ENCODE measurements at places on chromosomes 3 and 15.

DNA sequence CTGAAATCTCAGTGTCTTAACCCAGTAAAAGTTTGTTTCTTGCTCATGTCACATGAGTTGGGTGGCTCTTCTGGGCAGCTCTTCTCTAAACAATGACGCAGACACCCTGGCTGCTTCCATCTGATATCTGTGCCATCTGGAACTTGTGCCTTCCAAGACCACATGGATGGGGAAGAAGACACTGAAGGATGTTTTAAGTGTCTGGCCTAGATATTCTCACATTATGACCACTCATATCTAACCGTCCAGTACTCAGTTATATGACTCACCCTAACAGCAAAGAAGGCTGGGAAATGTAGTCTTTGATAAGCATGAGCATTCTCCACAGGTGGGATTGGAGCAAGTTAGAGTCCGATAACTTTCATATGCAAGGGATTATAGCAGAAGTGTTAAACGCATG lies 66.4 kb downstream of the RYR3 start:
- DNase-seq, result no peak

DNA sequence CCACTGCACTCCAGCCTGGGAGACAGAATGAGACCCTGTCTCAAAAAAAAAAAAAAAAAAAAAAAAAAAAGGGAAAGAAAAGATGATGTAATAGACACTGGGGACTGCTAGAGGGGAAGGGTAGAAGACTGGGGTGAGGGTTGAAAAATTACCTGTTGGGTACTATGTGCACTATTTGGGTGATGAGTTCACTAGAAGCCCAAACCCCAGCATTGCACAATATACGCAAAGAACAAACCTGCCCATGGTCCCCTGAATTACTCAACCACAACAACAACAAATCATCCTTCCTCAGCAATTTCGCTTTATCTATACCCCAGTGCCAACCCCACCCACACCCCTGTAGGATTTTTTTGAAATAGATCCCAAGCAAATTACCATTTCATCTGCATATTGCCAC lies 13.5 kb downstream of the NIPA1 start:
- no peak for DNase-seq

GRCh38 chr15:99522288-99522687 lies 43.5 kb upstream of the MEF2A start:
- no peak for DNase-seq

DNA sequence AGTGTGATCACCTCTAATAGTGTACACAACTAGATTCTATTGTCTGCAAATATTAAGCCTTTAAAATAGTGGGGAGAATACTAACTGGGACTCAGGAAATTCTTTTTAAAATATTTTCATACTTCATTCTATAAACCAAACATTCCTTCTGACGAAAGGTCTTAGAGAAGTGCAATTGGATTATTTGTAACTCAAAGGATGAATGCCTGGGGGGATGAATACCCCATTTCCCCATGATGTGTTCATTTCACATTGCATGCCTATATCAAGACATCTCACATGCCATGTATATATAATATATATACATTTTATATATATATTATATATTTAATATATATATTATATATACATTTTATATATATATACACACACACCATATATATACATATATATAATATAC lies 189.9 kb downstream of the VGLL3 start:
- DNase-seq, result no peak

DNA sequence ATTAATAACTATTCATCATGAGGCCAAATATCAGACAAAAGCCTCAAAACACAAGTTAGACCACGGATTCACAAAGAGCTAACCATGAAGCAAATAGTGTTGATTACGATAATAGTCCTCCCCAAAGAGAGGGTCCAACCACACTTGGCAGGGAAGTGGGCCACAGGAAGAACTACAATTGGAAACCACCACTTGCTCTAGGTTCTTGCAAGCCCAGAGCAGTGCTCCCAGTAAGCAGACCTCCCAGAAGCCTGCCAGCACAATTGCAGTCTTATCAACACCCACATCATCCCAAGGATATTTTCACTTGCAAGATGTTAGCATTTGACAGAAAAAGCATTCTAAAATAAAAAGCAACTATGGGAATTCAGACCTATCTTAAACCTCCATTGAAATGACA lies 11.3 kb downstream of the SETD2 start:
- no peak for DNase-seq

GRCh38 chr3:154540950-154541604 lies 111.1 kb upstream of the GPR149 start:
- DNase-seq, result no peak

DNA sequence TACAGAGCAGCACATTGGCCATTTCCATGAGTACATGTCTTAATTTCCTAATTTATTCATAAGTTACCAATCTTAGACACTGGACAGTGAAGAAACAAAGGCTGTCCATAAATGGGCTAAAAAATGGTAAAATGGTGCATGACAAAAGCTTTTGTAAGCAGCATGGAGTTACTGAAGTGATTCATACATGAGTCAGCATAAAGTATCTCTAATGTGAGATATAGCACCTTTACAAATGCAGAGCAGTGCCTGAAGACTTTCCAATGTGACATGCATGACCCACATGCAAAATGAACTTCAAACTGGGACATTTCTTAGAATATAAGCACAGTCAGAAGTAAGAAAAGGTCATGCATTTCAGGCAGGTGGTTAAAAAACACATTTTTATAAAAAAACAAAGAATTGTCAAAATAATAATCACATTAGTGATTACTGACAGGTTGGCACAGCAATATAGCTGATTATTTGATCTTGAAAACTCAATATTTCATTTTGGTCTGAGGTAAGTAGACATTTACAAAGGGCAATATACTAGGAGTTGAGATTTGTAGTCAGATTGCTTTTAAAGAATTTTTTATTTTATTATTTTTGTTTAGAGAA lies 299.3 kb downstream of the PLCL2 start:
- DNase-seq, result no peak

DNA sequence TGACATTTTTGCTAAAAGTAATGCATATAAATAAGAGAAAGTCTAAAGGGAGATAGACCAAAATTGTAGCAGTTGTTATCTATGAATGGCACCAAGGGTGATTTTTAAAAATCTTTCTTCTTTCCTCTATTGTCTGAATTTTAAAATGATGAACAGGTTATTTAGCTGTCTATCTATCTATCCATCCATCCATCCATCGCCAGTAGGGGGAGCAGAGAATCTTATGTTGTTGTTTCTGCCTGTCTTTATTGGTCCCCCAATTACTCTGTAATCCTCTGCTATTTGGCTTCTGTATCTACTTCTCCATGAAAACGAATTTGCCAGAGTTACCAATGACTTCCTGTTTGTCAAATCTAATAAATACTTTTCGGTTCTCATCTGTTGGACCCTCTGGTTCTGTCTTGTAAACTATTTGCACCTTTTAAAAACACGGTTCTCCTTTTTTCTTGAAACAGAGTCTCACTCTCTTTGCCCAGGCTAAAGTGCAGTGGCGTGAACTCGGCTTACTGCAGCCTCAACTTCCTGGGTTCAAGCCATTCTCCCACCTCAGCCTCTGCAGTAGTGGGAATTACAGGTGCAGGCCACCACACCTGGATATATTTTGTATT lies 86.0 kb downstream of the ECT2 start:
- DNase-seq, result no peak

DNA sequence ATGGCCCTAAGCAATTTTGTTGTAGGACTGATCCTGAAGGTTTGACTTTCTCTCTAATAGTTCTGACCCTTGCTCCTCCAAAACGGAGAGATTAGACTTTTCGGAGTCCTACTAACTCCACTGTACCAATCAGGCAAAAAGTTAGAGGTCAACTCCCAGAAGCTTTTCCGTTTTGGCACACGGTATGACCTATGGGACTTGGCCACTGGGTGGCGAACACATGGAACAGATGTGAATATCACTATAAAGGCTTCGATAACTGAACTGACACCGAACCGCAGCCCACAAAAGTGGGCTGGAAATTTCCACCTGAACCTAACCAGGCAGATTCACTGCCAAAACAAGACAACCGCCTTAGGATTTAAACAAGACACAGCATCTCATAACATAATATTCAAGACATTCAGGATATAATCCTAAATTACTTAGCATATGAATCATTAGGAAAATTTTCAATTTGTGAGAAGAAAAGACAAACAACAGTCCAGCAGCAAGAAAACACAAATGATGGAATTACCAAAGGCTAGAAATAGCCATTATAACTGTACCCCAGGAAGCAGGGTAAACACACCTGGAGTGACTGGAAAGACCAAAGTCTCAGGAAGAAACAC lies 12.2 kb upstream of the TM2D3 start:
- no peak for DNase-seq

DNA sequence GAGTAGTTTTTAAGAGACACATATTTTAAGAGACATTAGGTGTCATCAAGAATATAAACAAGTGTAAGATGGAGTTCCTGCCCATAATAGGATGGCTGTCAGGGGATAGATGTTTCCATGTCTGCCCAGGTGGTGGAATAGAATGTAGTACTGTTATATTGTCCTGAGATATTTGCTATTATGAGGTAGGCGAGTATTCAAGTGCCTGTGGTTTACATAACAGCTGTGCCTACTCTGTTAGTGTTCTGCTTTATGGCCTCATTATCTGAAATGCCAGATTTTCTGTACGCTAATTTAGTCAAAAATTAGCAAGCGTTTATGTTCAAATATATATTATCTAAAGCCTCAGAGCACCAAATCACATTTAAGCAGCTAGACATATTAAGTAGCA lies 360.2 kb upstream of the ROPN1 start:
- DNase-seq, result no peak

DNA sequence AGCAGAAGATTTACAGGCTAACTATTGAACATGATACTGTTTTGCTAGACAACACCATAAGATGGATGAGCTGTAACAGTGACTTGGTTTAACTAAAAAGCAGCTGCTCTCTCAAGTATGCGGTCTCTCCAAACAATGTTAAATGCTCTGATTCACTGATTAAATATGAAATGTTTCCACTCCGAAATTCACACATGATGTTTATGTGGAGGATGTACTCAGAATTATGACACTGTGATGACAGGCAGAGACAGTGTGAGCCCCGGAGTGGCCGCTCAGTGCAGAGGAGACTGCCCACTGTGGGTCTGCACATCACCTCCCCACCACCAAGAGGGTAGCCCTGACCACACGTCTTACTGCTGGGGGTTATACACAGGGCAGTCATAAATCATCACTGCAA lies 83.9 kb upstream of the MEX3B start:
- no peak for DNase-seq

GRCh38 chr3:48247401-48247811 lies 6.5 kb downstream of the ZNF589 start:
- DNase-seq, result no peak

DNA sequence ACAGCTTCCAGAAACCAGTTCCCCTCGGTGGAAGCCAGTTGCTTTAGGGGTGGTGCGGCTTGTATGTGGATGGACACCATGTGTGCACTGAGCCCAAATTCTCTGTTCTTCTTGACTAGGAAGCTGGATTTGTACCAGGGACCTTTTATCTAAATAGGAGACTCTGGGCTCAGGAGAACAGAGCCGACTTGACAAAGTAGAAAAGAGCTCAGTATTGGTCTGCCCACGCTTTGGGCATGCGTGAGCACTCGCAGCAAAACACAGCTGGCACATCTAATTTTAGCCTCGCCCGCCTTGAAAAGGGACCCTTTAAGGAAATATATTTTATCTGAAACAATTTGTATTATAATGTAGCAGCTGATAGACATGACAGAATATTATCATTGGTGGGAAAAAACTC lies 1.1 kb upstream of the RBMS3 start:
- DNase-seq, result no peak

GRCh38 chr3:55770077-55770476 lies 283.0 kb upstream of the WNT5A start:
- DNase-seq, result no peak

- DNase-seq, result no peak
Measured at GRCh38 chr15:48630245-48630644, 15.3 kb downstream of the FBN1 start.

DNA sequence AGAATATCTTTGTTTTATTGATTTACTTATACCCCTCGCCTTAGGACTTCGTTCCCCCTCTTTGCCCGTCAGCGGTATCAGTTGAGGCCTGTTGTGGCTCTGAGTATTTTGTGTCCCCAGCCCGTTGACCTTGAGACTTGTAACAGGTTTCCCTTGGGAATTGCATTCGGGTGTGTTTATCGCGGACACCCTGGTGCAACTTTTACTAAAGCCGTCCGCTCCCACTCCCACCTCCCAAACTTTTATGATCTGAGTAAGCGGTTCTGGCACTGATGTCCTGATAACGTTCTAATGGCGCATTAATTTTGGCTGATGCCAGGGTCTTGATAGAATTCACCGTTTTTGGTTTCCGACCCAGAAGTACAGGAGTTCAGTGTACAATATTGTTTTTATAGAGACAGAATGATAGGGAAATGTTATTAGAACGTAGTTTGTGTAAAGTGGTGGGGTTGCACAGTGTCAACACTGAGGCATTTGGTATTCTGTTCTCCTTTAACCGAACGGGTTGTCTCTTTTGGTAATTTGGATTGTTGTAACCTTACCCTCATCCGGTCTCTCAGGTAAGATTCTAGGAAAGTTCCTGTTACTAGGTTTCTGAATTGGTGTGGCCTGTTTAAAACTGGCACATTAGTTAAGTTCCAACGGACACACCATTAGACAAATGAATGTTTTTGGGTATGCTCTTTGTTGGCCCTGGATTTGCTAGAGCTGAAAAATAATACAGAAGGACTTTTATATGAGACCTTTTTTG lies 47.8 kb downstream of the OIP5 start:
- DNase-seq, result no peak

GRCh38 chr3:171770689-171771620 lies 39.3 kb downstream of the PLD1 start:
- no peak for DNase-seq

GRCh38 chr15:29695489-29696167 lies 126.6 kb downstream of the TJP1 start:
- no peak for DNase-seq

DNA sequence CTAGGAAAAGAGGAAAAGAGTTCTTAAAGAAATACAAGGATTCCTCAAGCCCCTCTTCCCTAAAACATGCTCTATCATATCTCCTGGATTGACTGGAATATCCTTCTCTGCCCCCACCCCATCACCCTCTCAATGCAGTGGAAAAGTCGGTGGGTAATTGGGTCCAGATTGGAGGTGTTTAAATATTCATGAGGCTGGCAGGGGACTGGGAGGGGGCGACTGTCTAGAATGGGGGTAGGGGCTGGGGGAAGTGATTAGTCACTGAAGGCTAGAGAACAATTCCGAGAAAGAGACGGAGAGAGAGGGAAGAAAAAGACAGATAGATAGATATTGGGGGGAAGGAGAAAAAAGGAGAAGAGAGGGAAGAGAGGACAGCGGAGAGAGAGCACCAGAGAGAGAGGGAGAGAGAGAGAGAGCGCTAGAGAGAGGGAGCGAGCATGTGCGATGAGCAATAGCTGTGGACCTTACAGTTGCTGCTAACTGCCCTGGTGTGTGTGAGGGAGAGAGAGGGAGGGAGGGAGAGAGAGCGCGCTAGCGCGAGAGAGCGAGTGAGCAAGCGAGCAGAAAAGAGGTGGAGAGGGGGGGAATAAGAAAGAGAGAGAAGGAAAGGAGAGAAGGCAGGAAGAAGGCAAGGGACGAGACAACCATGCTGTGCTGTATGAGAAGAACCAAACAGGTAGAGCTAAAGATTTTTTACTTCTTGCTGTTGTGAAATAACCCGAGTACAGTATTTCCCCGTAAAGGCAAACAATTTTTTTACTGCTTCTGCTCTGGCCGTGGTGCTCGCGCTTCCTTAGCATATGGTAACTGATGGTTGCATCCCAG lies at the start of gene GAP43:
TSS of gene GAP43 (plus strand) at position 467 of the 825 bp plus-strand sequence. CDS start at position 647, 180 bp downstream.
- DNase-seq, result no peak

GRCh38 chr3:98233468-98233867 lies 30.6 kb upstream of the OR5H6 start:
- no peak for DNase-seq
